Stimulated activated CD8-positive, alpha-beta memory T cell treated with anti-CD3 and anti-CD28 coated beads, Interleukin-4, amount 100 ng/mL, for 1 hour (primary cell): ENCODE measurements at places on chromosomes 6 and 20.

- DNase-seq = no peak
Observed at GRCh38 chr6:132286298-132287019, 114.8 kb downstream of the MOXD1 start.

DNA sequence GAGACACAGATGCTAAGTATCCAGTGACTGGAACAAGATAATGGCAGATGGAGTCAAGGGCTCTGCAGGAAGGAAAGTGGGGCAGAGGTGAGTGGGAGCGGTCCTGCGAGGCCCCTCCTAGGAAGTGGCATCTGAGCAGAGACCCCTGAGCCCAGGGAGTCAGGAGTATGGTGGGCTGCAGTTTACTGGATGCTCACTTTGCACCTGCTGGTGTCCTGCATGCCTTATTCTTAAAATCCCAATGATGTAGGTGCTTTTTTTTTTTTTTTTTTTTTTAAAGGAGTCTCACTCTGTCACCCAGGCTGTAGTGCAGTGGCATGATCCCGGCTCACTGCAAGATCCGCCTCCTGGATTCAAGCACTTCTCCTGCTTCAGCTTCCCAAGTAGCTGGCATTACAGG lies 5.6 kb downstream of the CEBPB start:
- no peak for DNase-seq

GRCh38 chr20:50313827-50314677 lies 123.4 kb downstream of the CEBPB start:
- DNase-seq = no peak

DNA sequence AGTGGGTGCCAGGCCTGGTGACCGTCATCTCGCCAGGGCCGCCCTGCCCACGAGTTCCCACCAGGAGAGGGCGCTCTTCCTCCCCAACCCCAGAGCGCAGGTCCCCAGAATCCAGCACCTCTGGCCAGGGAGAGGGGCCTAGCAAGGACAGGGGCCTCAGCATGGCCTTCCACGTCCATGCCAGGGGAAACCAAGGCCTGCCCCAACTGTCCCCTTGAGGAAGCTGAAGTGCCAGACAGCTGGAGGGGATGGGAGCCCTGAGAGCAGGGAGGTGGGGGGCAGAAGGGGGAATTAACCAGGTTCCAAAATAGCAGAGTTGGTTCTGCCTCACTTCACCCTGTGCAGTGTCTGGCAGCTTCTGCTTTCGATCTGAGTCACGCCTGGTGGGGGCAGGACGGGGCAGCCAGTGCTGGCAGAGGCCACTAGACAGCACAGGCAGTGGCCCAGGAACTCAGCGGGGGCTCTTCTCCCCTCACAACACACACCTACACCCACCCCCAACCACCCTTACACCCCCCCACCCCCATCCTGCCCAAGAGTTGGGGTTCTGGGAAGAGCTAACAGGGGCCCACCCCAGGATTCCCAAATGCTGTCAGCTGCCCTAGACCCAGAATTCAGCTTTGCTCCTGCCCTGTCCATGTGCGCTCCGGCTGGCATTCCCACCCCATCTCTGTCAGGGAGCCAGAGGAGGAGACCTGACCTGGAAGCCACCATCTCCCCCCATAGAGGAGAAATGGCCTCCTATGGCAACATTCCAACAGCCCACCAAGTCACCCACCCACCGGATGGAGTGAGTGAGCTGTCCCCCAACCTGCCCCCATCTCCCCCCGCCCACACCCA lies 29.2 kb downstream of the TFEB start:
- no peak for DNase-seq

- no peak for DNase-seq
Observed at GRCh38 chr20:44894959-44895358, 9.5 kb downstream of the YWHAB start.

DNA sequence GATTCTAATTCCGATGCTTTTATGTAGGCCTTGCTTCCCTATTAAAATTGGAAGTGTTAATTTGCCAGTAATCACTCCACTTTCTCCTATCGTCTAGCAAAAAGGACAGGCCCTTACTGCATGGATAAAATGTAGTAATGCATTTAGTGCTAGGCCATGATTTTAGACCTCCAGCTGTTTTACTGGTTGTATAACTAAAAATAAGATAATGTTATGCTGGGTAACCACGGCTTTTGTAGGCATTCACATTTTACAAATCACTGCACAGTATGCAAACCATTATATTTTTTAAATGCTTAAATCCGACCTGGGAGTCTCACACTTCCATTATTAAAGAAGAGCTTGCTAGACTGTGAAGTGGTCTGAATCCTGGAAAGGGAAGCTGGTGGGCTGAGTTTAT lies 179.5 kb downstream of the TFAP2A start:
- no peak for DNase-seq

DNA sequence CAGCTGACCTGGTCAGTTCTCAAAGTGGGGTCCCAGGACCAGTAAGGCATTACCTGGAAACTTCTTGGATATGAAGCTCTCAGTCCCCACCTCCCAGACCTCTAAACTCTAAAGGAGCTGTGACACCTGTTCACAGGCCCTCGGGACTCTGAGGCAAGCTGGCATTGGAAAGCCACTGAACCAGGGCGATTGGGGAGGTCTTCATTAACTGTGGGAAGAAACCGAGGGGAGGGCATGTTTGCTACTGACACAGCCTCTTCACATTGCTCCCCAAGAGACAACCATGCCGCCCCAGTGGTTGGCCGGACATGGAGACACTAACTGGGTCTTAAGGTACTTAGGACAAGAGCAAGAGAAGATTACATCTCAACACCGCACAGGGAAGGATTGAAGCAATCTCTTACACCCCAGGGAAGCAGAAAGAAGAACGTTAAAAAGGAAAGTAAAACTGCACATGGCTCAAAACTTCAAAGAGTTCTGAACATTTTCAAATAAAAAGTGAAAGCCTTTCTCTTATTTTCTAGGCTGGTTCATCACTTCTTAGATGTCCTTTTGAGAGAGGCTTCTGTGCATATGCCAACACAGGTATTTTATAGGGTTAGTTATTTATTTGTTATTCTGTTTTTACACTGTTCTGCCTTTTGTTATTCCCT lies 210.0 kb upstream of the CST7 start:
- no peak for DNase-seq

GRCh38 chr20:59400708-59401107 lies 100.3 kb downstream of the EDN3 start:
- no peak for DNase-seq

GRCh38 chr20:54347166-54347833 lies 128.1 kb upstream of the DOK5 start:
- DNase-seq = no peak

DNA sequence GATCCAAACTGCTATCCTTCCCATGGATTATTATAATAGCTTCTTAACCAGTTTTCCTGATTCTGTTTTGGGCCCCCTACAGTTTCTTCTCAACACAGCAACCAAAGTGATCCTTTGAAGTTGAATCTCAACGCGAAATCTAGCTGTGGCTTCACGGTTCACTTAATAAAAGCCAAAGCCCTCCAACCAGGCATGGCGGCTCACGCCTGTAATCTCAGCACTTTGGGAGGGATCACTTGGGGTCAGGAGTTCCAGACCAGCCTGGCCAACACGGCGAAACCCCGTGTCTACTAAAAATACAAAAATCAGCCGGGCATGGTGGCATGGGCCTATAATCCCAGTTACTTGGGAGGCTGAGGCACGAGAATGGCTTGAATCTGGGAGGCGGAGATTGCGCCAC lies 3.3 kb downstream of the RMND1 start:
- no peak for DNase-seq

DNA sequence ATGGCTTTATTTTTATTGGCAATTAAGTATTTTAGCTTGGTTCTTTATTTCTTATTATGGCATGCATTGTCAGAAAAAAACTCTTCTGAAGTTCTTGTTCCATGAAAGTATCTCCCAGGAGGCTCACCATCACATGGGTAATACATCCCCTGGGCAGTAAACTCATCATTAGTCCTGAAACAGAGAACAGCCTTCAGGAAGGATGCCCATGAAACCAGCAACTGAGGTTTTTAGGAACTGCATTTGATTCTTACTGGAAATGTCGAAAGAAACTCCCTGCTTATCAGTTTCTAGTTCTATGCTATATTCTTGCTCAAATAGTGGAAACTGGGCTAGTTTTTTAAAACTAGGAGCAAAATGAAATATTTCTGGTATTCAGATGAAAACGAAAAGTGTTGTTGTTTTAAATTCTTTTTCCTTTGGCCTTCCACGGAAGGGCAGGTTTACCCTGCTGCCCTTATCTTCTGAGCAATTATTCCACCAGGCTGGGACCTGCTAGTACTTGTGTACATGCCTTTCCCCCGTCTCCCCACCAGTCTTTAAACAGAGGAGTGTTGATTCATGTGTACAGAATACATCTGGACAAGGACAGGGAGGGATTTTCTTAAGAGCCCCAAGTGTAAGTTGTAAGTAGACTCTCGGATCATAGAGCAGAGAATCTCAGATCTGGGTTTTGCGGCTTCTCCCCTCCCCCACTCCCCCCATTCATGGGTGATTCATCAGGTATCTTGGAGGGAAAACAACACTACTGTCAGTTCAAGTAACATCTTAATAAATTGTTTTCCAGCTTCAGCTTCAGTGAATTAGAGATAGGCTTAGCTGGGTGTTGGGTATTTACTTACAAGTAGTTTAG lies 81.5 kb downstream of the RTN4IP1 start:
- no peak for DNase-seq

DNA sequence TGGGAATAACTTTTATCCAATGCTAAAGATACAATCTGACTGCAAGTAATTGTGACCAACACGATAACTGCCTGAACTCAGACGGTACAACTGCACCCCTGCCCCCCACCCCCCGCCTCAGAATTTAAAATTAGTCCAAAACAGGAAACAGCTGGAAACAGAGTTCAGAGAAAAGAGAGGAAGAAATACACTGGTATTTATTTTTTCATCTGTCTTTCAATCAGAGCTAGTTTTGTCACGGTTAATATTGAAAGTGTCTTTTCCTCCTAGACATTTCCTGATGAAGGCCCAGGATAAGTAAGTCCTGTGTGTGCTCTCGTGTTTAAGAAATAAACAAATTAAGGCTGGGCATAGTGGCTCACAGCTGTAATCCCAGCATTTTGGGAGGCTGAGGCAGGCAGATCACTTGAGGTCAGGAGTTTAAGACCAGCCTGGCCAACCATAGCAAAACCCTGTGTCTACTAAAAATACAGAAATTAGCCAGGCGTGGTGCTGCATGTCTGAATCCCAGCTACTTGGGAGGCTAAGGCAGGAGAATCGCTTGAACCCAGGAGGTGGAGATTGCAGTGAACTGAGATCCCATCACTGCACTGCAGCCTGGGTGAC lies 21.5 kb downstream of the ACSS1 start:
- no peak for DNase-seq

GRCh38 chr20:36932476-36933426 lies 18.8 kb downstream of the SAMHD1 start:
- no peak for DNase-seq

GRCh38 chr6:146598772-146599405 lies at the start of gene ADGB:
ADGB (plus strand) TSS chr6:146598972; CDS start chr6:146599041, 69 bp downstream.
- no peak for DNase-seq

GRCh38 chr6:81821449-81821848 lies 69.0 kb upstream of the TENT5A start:
- DNase-seq = no peak

GRCh38 chr6:52522151-52522626 lies 54.7 kb downstream of the TRAM2 start:
- DNase-seq = no peak

- no peak for DNase-seq
Observed at GRCh38 chr6:42774201-42774600, 7.7 kb upstream of the BICRAL start.
